Breast epithelium (tissue), 4 donors: ENCODE measurements at places on chromosomes 12 and 14.

DNA sequence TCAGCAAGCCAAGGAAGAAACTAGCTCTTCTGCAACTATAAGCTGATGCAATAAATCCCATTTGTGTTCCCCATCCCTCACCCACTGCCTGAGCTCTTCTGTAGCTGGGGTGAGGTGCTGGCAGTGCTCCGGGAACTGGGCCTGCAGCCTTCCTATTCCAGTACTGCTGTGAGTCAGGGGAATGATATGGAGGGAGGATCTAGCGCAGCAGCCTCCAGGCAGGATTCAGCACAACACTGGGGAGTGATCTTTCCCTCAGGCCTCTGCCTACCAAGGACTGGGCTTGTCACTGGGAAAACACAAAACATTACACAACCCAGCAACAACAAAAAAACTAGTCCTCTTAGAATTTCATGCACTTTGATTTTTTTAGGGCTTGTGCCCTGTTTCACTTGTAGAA is 58.7 kb downstream of the ST8SIA1 start:
- peak; percentile 87 for DNase-seq

- no peak for DNase-seq
Measured at GRCh38 chr14:94165744-94166143, 8.4 kb upstream of the PPP4R4 start.

GRCh38 chr12:48536602-48537001 is 11.2 kb downstream of the OR8S1 start:
- no peak for DNase-seq

DNA sequence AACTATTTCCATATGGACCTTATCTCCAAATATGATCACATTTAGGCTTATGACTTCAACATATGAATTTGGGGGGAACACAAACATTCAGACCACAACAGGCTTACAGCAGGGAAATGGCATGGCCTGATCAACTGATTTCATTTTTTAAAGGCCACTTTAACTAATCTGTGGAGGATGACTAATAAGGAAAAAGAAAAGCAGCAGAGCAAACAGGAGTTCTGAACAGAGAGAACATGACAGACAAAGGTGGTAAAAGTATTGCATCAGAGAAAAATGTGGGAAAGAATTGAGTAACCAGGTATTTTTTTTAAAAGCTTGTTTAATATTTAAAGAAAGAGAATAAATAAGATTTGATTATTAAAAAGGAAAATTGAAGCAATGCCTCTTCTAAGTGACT is 366.1 kb upstream of the TMPO start:
- no peak for DNase-seq

- DNase-seq: no peak
Measured at GRCh38 chr12:132772606-132773005, 11.0 kb upstream of the ANKLE2 start.

DNA sequence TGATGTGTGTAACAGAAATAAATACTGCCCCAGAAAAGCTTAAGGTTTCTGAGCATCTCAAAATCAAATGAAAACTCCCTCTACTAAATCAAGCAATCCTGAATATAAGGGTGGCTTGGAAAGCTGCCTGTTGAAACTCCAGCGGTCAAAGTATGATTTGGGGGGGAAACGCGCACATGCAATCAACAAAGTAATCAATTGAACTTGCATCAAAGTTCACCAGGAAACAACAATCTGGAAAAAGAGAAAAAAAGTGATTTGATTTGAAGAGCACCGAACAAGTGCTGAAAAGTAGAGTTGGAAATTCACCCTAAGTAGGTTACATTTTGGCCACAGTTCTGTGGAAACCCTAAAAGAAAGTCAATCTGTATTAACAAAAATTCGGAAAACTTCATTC is 700 bp downstream of the CNIH1 start:
- DNase-seq: no peak

GRCh38 chr14:75861161-75861621 is 120.6 kb downstream of the TGFB3 start:
- no peak for DNase-seq

GRCh38 chr14:90405755-90406154 is 8.9 kb downstream of the CALM1 start:
- no peak for DNase-seq

DNA sequence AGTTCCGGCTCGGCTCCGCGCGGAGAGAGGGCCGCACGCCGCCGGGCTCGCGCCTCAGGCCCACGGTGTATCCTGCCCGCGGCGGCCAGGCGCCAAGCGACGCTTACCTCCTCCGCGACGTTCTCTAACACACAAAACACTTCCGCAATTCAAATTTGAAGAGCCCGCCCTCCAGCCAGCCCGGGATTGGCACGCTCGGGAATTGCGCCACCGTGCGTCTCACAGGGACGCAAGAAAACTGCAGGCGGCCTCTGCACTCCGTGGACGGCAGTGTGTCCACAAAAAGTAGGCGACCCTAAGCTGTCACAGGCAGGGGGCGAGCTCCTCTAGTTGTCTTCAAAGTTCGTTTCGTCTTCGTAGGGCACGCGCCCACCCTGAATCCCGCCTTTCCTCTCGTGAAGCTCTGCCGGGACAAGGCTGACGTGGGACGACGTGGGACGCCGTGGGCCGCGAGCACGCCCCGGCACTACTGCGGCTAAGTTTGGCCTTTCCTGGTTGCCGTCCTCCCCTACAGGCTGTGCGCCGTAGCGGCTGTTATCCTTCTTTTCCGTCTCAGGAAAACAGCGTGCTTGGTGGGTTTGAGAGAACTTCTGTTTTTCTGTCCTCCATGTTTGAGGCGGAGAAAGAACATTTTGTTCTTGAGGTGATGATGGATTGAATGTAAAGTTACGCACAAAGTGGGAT is at the start of gene MIS18BP1:
Gene MIS18BP1, minus strand, starts transcription at position 133 of the 684 bp plus-strand sequence. CDS start 5,916 bp downstream, outside the sequence.
- DNase-seq: peak; percentile 90

- no peak for DNase-seq
Measured at GRCh38 chr12:126781593-126781992, 1485.4 kb upstream of the TMEM132C start.

DNA sequence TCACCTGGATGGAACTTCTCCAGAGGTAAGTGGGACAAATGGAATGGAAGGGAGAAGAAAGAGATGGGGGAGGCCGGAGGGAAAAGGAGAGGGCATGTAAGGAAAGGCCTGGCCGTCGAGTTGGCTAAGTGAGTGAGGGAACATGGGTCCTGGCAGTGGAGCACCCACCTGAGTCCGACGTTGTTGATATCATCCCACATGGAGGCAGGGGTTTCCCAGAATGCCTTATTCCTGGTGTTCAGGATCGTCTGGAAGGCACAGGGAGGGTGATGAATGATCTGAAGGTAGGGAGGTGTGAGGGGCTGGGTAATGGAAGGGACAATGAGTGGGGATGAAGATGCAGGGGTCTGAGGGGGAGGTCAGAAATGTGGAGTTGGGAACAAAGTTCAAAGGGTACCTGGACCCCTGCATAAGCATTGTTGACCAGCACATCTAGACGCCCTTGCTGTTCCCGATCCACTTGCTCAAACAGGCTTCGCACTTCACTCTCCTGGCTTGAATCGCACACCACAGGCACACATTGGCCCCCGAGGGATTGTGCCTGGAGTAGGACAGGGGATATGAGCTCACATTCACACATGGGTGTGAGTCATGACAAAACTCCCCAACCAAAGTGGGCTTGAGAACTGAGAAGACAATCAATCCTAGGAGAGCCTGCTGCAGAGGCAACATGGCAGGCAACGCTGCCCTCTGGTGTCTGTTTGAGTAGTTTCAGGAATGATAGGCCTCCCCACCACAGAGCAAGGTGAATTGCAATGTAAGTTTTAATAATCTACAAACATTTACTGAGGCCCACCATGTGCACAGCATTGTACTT is 3.0 kb downstream of the DHRS1 start:
- no peak for DNase-seq

GRCh38 chr14:33897878-33898535 is 52.9 kb downstream of the EGLN3 start:
- DNase-seq: no peak

GRCh38 chr12:71558445-71558844 is 105.2 kb downstream of the ZFC3H1 start:
- DNase-seq: no peak

- no peak for DNase-seq
Measured at GRCh38 chr12:31260840-31261239, 65.1 kb downstream of the SINHCAF start.

DNA sequence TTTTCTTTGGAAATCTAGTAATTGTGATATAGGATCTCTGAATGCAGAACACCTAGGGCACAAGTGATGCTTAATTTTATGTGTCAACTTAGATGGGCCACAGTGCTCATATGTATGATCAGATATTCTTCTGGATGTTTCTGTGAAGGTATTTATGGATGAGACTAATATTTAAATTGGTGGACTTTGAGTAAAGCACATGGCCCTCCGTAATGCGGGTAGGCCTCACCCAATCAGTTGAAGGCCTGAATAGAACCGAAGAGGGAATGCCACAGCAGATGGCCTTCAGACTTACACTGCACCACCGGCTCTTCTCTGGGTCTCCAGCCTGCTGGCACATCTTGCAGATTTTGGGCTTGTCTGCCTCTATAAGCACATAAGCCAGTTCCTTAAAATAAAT is 60.0 kb downstream of the ETV6 start:
- DNase-seq: no peak

DNA sequence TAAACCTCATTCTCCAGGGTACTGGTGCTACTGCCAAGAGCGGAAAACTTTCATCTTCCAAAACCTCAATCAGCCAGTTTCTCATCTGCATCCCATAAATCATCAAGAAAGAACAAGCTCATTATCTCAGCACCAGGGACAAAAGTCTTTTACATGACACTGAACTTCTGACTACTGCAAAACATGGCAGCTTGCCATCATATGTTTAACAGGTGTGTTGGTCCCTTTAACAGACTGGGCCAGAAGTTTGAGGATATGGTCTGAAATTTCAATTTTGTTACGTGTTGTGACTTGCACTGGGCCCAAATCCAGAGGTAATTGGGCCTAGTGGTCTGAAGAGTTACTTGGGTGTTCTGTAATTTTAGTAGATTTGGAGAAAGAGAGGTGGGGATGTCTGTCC is 305.4 kb upstream of the SEL1L start:
- DNase-seq: no peak
